A549 (cell line): ENCODE measurements at places on chromosomes 3 and 15.

GRCh38 chr3:159252274-159252673, 450.4 kb downstream of the MFSD1 start:
- DNase-seq: no peak

- no peak for DNase-seq
Measured at GRCh38 chr15:92400980-92401787, 7.5 kb downstream of the ST8SIA2 start.

DNA sequence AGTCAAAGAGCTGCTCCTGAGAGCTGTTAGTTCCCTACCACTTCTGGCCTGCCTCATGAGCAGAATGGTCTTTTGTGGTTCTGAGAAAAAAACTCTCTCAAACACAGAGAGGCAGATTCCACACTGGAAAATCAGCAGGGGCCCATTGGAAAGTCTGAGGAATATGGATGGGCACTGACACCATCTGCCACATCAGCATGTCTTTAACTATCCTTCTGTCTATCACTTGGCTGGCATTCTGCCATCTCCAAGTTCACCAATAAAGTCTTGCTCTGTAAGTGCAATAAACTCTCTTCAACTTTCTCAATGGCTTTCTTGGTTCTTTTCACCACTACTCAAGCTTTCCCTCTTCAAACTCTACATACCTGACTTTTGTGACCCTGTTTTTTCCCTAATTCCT, 101.3 kb upstream of the GALNT15 start:
- no peak for DNase-seq

- no peak for DNase-seq
Measured at GRCh38 chr3:12460127-12460526, 24.2 kb upstream of the TSEN2 start.

DNA sequence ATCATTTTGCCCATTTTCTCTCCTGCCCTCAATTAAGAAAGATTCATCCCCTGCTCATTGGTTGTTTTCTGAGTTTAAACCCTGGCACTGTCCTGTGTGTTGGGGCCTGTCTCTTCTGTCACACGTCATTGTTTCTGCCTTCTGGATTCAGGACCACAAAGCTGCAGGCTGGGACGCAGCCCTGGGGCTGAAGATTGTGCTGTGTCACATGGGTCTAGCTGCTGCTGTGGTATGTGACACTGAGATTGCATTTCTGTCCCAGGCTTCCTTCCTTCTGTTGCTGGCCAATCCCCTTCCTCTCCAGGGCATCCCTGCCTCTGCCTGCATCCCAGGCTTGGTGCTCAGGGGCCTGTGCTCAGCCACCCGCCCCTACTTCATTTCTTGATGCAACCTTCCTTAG, 28.9 kb downstream of the INSYN1 start:
- no peak for DNase-seq

GRCh38 chr15:60237446-60237845, 160.3 kb downstream of the ANXA2 start:
- no peak for DNase-seq

DNA sequence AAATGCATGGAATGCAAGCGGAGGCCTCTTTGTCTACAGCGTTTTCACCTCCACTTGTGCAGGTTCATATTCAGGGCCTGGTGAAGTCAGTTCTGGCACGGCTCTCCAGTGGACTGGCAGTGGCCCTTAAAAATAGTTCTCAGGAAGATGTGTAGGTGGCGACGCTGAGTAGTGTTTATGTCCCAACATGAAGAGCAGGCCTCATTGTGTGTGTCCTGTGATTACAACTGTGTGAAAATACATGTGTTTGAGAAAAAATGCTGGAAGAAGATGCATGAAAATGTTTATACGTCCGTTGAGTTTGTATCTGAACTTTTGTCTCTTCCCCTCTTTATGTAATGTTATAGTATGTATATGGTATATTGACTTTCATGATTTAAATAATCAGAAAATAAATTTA, 7.2 kb downstream of the LIPC start:
- DNase-seq: peak; percentile 75

- no peak for DNase-seq
Measured at GRCh38 chr3:21643752-21644151, 107.3 kb downstream of the ZNF385D start.

DNA sequence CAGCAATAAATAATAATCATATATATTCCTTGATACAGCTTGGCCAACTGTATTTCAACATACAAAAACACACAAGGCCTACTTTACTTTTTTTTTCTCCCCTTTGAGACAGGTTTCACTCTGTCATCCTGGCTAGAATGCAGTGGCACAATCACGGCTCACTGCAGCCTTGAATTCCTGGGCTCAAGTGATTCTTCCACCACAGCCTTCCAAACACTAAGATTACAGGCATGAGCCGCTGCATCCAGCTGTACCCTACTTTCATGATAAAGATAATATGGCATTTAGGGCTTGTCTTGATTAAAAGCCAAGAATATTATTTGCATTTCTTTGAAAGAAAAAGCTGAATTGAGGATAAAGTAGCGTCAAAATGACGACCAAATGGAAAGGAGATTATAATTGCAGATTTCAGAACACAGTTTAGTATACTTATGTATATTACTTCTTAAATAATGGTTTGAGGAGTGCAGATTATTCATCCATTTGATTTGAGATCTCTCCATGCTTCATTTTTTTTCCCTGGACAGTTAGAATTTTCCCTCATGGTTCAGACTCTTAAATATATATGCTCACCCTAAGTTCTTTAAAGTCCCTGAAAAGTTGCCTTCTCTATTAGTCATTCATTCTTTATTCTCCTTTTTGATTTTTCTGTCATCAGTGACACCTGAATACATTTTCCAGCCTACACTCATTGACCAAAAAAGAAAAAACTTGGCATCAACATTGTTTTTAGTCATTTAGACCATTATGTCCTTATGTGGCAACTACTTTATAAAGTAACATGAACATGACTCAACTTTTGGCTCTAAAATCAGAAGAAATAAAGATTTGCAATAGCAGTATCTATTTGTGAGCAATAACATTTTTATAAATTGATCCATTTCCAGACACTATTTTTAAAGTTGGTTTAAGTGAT, 48.5 kb upstream of the MLF1 start:
- DNase-seq: no peak

GRCh38 chr15:47794252-47794914, 77.1 kb downstream of the SEMA6D start:
- DNase-seq: no peak

- peak; percentile 22 for DNase-seq
Measured at GRCh38 chr15:83571820-83572707, 81.9 kb upstream of the ADAMTSL3 start.

DNA sequence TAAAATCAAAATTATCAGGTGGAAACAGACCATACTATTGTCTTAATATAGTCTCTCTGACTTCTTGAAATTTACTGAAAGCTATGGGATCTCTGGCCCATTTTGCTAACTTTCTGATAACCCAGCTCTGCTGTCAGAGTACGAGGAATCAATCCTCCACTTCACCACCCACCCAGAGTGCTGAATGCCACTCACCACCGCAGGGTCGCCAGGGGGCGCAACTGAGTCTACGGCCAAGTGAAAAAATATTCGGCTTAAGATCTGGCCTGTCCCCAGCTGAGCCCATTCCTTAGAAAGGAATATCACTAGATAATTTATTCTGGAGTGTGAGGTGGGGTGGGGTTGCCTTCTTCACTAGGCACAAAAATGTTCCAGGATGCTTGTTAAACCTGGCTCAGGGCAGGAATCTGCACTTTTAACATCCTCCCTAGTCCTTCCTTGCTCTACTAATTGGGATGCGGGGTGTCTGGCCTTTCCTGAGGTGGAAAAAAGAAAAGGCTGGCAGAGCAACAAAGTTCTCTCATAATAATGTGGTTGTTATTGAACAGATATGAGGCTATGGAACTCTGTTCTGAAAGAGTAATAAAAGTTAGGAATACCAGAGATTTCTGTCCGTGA, 520.6 kb downstream of the MFSD1 start:
- DNase-seq: peak; percentile 44

GRCh38 chr15:63048776-63049665, 6.5 kb downstream of the TPM1 start:
- DNase-seq: peak; percentile 85

GRCh38 chr3:103388214-103388613, 953.4 kb downstream of the ZPLD1 start:
- DNase-seq: no peak

DNA sequence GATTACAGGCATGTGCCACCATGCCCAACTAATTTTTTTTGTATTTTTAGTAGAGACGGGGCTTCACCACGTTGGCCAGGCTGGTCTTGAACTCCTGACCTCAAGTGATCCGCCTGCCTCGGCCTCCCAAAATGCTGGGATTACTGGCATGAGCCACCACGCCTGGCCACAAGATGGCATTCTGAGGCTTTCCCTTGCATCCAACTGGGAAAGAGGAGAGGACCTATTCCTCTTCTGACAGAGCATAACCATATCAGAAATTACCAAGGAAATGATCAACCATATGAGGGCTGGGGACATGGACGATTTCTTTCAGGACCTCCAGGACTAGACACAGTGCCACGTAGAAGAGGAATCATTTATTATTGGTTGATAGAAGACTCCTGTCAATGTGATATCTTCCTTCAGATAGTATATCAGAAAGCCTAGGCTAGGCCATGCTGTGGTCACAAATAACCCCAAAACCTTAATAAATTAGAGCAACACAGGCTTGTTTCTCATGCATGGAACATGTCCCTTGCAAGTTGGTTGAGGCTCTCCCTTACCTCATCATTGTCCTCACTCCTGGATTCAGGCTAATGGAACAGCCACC, 372.3 kb upstream of the IL12A start:
- DNase-seq: peak; percentile 34

DNA sequence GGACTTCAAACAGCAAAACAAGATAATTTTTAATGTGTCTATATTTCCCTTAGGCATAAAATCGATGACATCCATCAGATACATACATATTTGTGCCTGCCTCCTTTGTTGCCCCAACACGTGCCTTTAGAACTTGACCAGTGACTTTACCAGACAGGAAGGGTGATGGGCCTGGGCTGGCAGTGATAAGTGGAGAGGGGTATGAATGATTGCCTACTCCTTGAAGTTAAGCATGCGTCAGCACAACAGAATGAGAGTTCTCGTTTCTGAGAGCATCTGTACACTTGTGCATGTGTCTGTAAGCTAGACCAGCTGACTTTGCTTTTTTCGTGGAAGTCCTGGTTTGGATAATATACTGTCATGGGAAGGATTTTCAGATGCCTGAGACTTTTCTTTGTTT, 54.9 kb upstream of the COL6A6 start:
- no peak for DNase-seq

GRCh38 chr3:33957176-33957575, 158.7 kb downstream of the PDCD6IP start:
- DNase-seq: no peak

- DNase-seq: no peak
Measured at GRCh38 chr3:167798443-167798842, 62.9 kb downstream of the SERPINI1 start.

DNA sequence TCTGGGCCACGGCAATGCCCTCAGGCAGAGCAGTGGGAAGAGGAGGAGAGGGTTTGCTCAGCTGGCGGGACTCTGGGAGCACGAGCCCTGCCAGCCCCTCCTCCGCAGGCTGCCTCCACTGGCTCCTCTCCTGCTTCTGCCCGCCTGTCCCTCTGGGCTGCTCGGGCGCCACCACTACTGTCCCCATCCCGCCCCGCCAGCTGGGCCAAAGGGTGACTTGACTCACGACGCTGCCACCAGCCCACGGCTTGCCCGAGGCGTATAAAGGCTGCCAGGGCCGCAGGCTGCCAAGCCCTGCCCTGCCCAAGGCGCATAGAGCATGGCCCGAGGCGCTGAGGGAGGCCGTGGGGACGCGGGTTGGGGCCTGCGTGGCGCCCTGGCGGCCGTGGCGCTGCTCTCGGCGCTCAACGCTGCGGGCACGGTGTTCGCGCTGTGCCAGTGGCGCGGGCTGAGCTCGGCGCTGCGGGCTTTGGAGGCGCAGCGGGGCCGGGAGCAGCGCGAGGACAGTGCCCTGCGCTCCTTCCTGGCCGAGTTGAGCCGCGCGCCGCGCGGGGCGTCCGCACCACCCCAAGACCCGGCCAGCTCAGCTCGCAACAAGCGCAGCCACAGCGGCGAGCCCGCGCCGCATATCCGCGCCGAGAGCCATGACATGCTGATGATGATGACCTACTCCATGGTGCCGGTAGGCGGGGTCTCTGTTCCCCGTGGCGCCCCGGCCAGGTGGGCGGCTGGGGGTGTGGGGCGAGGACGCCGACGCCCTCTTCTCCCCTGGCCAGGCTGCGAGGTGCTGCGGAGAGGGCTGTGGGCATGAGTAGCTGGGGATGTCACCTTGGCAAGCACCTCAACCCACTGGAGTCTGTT, at the start of gene GLDN:
GLDN (plus strand) TSS at position 290 of the 861 bp plus-strand sequence; CDS start at position 320, 30 bp downstream.
- DNase-seq: no peak

- no peak for DNase-seq
Measured at GRCh38 chr15:90642464-90643300, 74.5 kb upstream of the BLM start.

DNA sequence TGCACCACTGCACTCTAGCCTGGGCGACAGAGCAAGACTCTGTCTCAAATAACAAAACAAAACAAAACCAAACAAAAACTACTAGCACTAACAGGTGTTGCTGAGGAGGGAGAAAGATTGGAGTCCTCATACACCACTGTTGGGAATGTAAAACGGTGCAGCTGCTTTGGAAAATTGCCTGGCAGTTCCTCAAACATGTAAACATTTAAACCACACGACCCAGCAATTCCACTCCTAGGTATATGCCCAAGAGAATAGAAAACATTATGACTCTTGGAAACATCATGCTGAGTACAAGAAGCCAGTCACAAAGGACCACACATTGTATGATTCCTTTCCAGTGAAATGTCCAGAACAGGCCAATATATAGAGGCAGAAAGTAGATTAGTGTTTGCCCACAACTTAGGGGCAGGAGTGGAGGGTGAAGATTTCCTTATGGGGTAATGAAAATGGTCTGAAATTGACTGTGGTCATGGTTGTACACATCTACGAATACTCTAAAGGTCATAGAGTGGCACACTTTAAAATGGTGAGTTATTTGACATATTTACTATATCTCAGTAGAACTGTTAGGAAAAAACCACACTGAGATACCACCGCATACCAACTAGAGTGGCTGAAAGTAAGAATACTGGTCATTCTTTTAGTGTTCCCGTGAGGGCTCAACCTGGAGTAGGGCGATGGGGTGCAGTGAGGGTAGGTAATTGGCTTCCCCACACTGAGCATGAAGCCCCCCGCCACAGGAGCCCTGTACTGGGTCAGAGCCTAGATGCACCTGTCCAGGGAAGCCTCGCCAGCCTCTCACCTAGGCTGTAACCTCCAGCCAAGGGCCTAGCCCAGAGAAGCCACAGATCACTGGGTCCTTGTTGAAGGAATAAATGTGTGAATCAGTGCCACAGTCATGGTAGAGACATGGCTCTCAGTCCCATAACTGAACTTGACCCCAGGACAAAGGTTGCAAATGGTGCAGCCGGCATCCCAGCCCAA, 131.1 kb downstream of the NUP210 start:
- no peak for DNase-seq
